Activated naive CD4-positive, alpha-beta T cell treated with anti-CD3 and anti-CD28 coated beads, Interleukin-2, amount 10 ng/mL, durations not matched to agents 5 hours and 36 hours (primary cell): ENCODE measurements at places on chromosomes 3 and 15. TPM values are rescaled to one million over a fixed set of nuclear protein-coding genes. Genes with fewer than 3 reads are reported as not detected.

The ILDR1 gene
- 0.10 TPM for total RNA-seq

The SCAMP2 gene
- 111 TPM for total RNA-seq

The ROPN1B gene
- total RNA-seq: not detected

The KIF23 gene
- total RNA-seq: 43.4 TPM

The TMEM158 gene
- total RNA-seq: not detected

The BNC1 gene
- not detected for total RNA-seq

The PLSCR2 gene
- total RNA-seq: not detected

The CCR3 gene
- total RNA-seq: not detected

The ADAMTS17 gene
- 11.4 TPM for total RNA-seq

The B3GNT5 gene
- 0.65 TPM for total RNA-seq

The ROPN1 gene
- not detected for total RNA-seq

The GABRA5 gene
- not detected for total RNA-seq

The TAGLN3 gene
- not detected for total RNA-seq

The XIRP1 gene
- not detected for total RNA-seq

The TP63 gene
- total RNA-seq: 0.13 TPM

The RYR3 gene
- total RNA-seq: not detected

The PDE12 gene
- total RNA-seq: 24.6 TPM

The RUVBL1 gene
- total RNA-seq: 47.7 TPM

The NR2F2 gene
- not detected for total RNA-seq

The ATP8B4 gene
- 1.5 TPM for total RNA-seq

The SKOR1 gene
- total RNA-seq: 0.30 TPM

The SYNM gene
- 3.3 TPM for total RNA-seq

The PCLAF gene
- total RNA-seq: 83.1 TPM

The PLSCR4 gene
- not detected for total RNA-seq

The TRIM42 gene
- not detected for total RNA-seq

The SLC2A2 gene
- total RNA-seq: not detected

The SAMMSON gene
- total RNA-seq: not detected

The GOLGA6L2 gene
- not detected for total RNA-seq

The UPK1B gene
- total RNA-seq: not detected

The HLTF gene
- 17.9 TPM for total RNA-seq

The HRG gene
- not detected for total RNA-seq

The GP5 gene
- 5.2 TPM for total RNA-seq

The LHFPL4 gene
- not detected for total RNA-seq

The FGF12 gene
- not detected for total RNA-seq

The REC114 gene
- total RNA-seq: not detected

The LRRC28 gene
- 17.0 TPM for total RNA-seq

The LARP6 gene
- not detected for total RNA-seq

The TIMP4 gene
- not detected for total RNA-seq

The ST8SIA2 gene
- total RNA-seq: not detected

The PRR23A gene
- not detected for total RNA-seq

The CHRFAM7A gene
- not detected for total RNA-seq

The ENTPD3 gene
- total RNA-seq: not detected

The ATP10A gene
- 47.0 TPM for total RNA-seq

The PFN2 gene
- total RNA-seq: 1.9 TPM
